ENCODE measurements at places on chromosomes 1 and 21.

- DNase-seq: no peak
Measured at GRCh38 chr1:30909365-30910068, 959 bp upstream of the SDC3 start.

DNA sequence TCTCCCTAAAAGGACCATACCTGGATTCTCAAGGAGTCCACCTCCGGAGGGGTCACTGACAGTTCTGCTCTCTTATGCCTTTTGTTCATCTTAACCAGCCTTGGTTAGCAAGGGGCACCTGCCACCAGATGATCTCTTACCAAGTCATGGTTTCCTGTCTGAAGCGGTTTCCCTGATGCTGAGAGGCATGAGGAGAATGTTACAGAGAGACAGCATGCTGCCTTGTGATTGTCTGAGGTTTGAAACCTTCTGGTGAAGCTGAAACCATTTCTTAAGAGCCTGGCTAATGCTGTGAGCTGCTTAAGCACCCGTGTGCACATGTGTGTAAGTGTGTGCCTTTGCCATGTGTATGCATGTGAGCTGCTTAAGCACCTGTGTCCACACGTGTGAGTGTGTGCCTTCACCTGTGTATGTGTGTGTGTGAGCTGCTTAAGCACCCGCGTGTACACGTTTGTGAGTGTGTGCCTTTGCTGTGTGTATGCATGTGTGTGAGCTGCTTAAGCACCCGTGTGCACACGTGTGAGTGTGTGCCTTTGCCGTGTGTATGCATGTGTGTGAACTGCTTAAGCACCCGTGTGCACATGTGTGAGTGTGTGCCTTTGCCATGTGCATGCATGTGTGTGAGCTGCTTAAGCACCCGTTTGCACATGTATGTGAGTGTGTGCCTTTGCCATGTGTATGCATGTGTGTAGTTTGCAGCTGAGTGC lies 136.4 kb upstream of the COL6A1 start:
- no peak for DNase-seq

DNA sequence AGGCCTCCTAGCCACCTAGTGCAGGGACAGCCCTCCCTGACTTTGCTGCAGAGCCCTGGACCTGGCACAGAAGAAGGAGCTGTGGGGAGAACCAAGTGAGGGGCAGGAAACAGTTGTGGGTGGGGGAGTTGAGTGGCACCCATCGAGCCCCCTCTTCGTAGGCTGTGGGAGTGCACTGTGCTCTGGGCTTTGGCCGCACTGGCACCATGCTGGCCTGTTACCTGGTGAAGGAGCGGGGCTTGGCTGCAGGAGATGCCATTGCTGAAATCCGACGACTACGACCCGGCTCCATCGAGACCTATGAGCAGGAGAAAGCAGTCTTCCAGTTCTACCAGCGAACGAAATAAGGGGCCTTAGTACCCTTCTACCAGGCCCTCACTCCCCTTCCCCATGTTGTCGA lies 1.2 kb downstream of the DUSP23 start:
- no peak for DNase-seq

- no peak for DNase-seq
Measured at GRCh38 chr1:207862241-207862787, 48.6 kb downstream of the CD34 start.

DNA sequence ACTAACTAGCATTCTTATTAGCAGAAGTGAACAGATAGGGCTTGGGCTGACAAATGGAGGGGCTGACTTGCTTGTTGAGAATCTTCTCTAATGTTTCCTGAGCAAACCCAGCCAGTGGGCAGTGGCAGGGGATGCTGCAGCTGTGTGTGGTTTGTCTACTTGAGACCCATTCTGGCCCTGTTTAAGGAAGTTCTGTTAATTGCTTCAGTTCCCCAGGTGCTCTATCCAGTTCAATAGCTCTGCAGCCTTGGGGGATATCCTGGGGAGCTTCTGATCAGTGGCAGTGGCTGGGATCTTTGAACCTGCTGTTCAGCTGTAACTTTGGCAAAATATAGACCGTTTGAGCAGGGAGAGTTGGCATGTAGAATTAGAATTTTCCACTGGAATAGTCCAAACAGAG lies 137.4 kb downstream of the ZNF326 start:
- no peak for DNase-seq

- DNase-seq: no peak
Measured at GRCh38 chr1:242205622-242206489, 207.0 kb upstream of the MAP1LC3C start.

DNA sequence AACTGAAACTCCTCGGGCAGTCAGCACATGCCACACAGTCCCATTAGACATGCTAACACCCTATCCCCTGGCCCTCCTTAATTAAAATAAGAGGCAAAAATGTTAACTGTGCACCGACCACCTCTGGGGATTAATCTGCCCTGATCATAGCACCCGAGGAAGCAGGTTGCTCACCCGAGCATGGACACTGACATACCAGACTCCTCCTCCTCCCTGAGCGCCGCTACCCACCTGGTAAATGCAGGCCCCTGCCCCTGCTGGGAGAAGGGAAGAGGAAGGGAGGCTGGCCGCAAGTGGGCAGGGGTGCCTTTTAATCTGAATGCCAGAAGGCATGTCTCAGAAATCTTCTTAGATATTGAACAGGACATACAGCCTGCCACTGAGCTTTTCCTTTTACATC lies 360.9 kb downstream of the RRAGC start:
- DNase-seq: no peak

GRCh38 chr1:65221638-65222339 lies 73.8 kb downstream of the AK4 start:
- no peak for DNase-seq

DNA sequence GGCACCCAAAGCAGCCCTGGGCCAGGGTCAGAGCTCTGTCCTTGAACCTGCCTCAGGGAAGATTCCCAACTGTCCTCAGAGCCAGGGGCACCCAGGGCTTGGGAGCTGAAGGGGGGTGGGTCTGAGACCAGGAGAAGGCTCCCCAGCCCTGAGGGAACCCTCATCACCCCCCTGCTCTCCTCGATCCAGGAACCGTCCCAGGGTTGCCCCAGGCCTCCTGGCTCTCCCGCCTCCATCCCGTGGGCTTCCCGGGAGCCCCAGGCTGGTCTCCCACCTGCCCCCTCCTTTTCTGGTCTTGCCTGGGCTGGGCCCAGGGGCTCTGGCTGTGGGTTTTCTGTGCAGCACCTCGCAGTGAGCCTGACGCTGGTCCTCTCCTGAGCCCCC lies 6.7 kb upstream of the SAMD11 start:
- peak; percentile 21 for DNase-seq

- no peak for DNase-seq
Measured at GRCh38 chr1:155437405-155437804, 116.7 kb downstream of the RUSC1 start.

DNA sequence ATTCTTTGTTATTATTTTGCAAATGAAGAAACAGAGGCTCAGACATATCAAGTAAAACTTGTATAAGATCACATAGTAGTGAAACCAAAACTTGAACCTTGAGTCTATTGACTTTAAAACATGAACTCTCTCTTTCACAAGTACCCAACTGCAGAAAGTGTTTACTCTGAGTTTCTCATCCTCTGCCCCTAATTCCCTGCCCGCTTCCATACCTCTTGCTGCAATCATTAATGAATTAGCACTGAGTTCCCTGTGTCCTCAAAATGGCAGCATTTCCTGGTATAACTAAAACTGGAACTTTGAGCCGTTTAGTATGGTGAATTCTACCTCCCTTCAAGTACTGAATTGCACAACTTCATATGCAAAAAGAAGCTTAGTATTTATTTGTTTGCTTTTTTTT lies 147.7 kb upstream of the DNAH14 start:
- no peak for DNase-seq

DNA sequence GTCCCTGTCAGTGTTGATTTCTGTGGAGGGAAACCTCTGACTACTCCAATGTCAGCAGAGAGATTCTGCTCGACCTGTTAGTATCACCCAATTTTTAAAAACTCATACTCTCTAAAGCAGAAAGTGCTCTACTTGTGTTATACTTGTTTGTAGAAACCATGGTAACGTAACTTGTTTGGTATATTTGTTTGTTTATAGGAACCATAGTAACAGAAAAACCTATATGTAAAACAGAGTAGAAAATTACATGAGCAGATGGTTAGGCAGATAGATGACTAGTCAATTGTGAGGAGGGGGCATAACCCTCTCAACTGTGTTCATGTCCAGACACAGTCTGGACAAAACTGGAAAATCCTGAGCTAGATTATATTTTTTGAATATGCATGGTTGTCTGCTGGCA lies 6.7 kb downstream of the TRIM45 start:
- no peak for DNase-seq

DNA sequence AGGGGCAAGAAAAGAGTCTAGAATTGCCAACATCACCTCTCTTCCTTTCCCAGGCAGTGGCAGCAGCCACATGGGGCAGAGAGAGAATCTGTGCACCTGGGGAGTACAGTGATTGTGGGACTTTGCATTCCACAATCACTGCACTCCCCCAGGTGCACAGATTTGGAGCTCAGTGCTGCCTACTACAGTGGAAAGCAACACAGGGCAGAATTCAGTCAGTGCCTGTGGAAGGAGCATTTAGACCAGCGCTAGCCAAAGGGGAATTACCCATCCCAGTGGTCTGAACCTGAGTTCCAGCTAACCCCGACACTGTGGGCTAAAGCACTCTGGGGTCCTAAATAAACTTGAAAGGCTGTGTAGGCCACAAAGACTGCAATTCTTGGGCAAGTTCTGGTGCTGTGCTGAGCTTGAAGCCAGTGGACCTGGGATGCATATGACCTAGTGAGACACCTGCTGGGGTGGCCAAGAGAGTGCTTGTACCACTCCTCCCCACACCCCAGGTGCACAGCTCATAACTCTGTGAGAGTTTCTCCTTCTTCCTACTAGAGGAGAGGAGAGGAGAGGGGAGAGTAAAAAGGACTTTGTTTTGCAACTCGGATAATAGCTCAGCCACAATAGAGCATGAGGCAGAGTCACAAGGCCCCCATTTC lies 50.3 kb downstream of the NUP210L start:
- DNase-seq: no peak

GRCh38 chr1:208437401-208437800 lies 193.2 kb upstream of the PLXNA2 start:
- no peak for DNase-seq

DNA sequence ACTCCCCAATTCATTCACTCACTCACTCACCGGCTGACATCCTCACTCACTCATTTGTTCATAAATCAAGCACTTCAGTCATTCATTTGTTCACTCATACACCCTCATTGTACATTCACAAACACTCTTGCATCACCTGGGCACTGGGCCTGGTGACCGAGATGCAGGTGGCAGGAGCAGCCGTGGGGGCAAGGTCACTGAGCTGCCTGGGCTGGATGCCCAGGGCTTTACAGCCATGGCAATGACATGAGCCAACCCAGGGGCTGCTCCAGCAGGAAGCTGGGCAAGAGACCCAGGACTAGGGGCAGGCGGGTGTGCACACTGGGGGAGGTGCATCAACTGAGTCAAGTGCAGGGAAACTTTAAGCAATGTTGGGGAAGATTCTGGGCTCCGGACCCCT lies 113.6 kb upstream of the IGSF21 start:
- DNase-seq: no peak

DNA sequence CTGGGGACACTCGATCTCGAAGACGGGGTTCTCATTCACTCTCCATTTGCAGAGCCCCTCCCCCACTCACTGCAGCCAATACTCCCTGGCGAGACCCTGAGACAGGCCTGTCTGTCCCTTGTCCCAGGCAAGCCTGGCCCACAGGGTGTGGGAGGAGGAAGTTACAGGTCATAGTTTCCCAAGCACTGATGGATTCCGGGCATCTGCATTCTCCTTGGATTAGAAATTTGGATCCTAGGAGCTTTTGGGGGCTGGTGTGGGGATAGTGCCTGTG lies 11.3 kb downstream of the WNT3A start:
- DNase-seq: no peak

DNA sequence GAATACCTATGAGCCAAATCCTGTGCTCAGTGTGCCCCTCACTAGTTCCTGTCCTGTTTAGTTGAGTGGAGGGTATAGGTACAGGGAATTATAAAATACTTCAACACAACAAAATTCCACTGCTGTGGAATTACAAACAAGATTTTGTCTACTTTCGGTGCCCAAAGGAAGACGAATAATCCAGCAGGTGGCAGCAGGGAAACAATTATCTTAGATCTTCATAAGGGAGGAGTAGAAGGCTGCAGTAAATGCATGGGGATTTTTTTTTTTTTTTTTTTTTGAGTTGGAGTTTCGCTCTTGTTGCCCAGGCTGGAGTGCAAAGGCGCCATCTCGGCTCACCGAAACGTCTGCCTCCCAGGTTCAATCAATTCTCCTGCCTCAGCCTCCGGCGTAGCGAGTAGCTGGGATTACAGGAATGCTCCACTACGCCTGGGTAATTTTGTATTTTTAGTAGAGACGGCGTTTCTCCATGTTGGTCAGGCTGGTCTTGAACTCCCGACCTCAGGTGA lies 2.0 kb upstream of the PIP5K1A start:
- DNase-seq: peak; percentile 42

DNA sequence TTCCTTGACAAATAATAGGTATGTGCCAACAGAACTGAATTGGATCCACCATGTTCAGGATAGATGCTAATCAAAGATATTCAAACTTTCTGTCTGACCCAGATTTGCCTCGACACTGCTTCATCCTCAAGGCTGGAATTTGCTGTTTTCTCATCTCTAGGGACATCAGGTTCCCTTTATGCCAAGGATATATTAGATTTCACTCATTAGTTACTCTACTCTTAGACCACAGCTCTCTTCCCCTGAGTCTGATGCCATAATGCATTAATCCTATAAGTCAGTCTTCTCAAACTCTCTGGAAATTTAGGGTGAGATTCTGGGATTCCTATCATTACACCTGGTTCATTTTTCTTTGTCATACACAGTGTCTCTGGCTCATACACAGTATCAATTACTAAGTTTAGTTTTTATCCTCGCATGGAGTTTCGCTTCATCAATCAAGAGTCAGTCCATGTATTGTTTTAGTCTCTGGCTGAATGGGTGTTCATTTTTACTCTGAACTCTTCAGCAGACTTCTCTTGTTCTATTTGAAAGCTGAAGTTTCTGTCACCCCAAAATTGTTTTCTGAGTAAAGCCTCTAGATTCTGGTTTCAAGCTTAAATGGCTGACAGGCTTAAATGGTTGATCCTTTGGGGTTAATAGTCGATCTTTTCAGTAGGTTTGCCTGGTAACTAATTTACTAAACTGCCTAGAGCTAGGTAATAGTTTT lies 9.3 kb upstream of the DCAF6 start:
- DNase-seq: no peak

DNA sequence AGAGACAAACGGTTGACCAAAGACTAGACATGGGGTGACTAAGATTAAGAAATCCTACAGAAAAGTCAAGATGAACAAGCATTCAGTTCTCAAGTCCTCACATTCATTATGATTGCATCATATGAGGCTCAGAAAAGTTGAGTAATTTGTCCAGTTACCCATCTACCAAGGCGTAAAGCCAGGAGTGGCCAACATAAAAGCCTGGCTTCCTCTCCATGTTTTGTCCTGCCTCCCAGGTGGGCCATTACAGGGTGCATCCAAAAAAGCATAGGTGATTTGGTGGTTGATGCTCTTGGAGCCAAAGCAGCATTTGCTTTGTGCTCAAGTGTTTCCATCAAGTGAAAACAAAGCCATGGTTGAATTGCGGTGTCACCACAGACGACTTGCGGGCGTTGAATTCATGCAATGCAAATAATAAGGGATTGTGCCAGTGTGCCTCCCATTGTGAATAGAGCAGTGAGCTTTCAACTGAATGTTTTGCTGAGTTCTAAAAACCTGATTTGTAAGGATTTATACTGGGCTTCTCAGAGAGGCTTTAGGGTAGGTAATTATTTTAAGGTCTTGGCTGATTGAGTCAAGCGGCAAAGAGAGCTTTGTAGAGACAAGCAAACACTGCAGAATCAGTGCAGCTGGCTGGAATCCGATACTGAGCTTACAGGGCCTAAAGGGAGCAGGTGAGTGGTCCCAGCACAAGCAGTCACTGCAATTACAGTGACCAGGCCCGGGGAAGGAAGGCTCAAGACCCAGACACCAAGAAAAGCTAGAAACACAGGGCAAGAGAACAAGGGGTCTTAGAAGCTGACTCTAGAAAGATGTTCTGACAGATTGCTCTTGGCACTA lies 54.1 kb downstream of the KCNJ15 start:
- DNase-seq: no peak
